ENCODE measurements at places on chromosomes 7 and 10. TPM values are rescaled to one million over a fixed set of nuclear protein-coding genes. Genes with fewer than 3 reads are reported as not detected.

CNTNAP2 gene
- total RNA-seq: not detected

MSMB gene
- total RNA-seq: not detected

NSMCE4A gene
- total RNA-seq: 37.9 TPM

PPP1R3A gene
- not detected for total RNA-seq

UNCX gene
- not detected for total RNA-seq

CLRN3 gene
- not detected for total RNA-seq

GPAM gene
- total RNA-seq: 9.0 TPM

AOAH gene
- not detected for total RNA-seq

ANLN gene
- 57.5 TPM for total RNA-seq

FAM20C gene
- 64.1 TPM for total RNA-seq
